ENCODE measurements at places on chromosomes 3 and 15. TPM values are rescaled to one million over a fixed set of nuclear protein-coding genes. Genes with fewer than 3 reads are reported as not detected.

The VPS8 gene
- 25.9 TPM for total RNA-seq

The CYP1A2 gene
- not detected for total RNA-seq

The KPNA4 gene
- total RNA-seq = 73.5 TPM

The PLA2G4D gene
- total RNA-seq = not detected

The AMOTL2 gene
- total RNA-seq = not detected

The PLCH1 gene
- 0.08 TPM for total RNA-seq

The TMOD3 gene
- total RNA-seq = 55.2 TPM

The KLHL6 gene
- 34.6 TPM for total RNA-seq

The IQCF5 gene
- not detected for total RNA-seq
